Temporal lobe (tissue), 4 donors: ENCODE measurements at places on chromosomes 2 and 18. TPM values are rescaled to one million over a fixed set of nuclear protein-coding genes. Genes with fewer than 3 reads are reported as not detected.

The MTA3 gene
- total RNA-seq = 26.3 TPM

The PTMA gene
- 458 TPM for total RNA-seq

The L3MBTL4 gene
- total RNA-seq = 19.7 TPM

The SPOPL gene
- total RNA-seq = 19.7 TPM

The IL1B gene
- total RNA-seq = 0.49 TPM

The SKA1 gene
- total RNA-seq = 2.0 TPM

The GPBAR1 gene
- total RNA-seq = 0.25 TPM

The STK16 gene
- 13.0 TPM for total RNA-seq

The NOL4 gene
- 110 TPM for total RNA-seq

The TMEM247 gene
- not detected for total RNA-seq

The CCBE1 gene
- 39.1 TPM for total RNA-seq

The TXNDC2 gene
- under 0.01 TPM for total RNA-seq

The TRPM8 gene
- total RNA-seq = under 0.01 TPM

The EDAR gene
- total RNA-seq = not detected

The POTEI gene
- total RNA-seq = under 0.01 TPM

The ABCG8 gene
- 0.74 TPM for total RNA-seq

The C1QL2 gene
- 4.4 TPM for total RNA-seq

The ITGB6 gene
- total RNA-seq = not detected

The ZSWIM2 gene
- total RNA-seq = 0.49 TPM

The DGUOK gene
- total RNA-seq = 35.4 TPM

The NOSTRIN gene
- 7.1 TPM for total RNA-seq

The RTP5 gene
- 5.2 TPM for total RNA-seq

The ERFE gene
- 0.74 TPM for total RNA-seq

The CDCA7 gene
- total RNA-seq = 14.3 TPM

The RSAD2 gene
- total RNA-seq = 2.0 TPM

The ABCG5 gene
- not detected for total RNA-seq

The DDX1 gene
- 86.3 TPM for total RNA-seq

The IGFBP5 gene
- 34.9 TPM for total RNA-seq

The NR4A2 gene
- total RNA-seq = 6.1 TPM

The IL36RN gene
- total RNA-seq = not detected

The THAP4 gene
- 12.0 TPM for total RNA-seq

The FBXO15 gene
- 2.2 TPM for total RNA-seq

The CCDC68 gene
- total RNA-seq = 1.2 TPM

The LYG2 gene
- total RNA-seq = not detected

The MYO3B gene
- total RNA-seq = 0.25 TPM

The SERPINB4 gene
- total RNA-seq = not detected

The EMILIN1 gene
- 3.7 TPM for total RNA-seq

The REG3G gene
- total RNA-seq = not detected

The FBXO41 gene
- 30.0 TPM for total RNA-seq

The UGT1A1 gene
- not detected for total RNA-seq

The SPP2 gene
- total RNA-seq = not detected

The RIT2 gene
- total RNA-seq = 16.0 TPM

The KCNE4 gene
- 2.5 TPM for total RNA-seq

The MOGAT1 gene
- total RNA-seq = not detected

The AQP12A gene
- not detected for total RNA-seq
